ENCODE measurements at places on chromosomes 16 and 17.

DNA sequence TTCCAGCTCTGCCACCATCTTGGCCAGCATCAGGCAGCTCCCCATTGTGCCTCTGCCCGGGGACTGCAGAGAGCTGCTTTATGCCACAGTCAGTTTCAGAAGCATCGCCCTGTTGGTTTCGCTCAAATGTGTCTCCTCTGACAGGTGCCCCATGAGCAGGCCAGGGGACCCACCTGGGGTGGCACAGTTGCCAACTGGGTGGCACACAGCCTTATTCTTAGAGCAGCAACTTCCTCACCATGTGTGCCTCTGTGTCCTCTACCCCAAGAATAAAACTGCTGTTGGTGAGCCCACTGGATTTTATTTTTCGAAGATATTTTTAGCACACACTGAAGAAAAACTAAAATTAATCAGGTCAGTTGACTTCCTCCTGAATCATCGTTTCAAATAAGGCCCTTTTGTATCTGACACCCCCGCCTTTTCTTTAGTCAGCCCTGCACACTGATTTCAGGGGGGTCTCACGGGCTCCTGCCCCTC is 44.9 kb upstream of the CACNG5 start:
- DNase-seq: no peak

DNA sequence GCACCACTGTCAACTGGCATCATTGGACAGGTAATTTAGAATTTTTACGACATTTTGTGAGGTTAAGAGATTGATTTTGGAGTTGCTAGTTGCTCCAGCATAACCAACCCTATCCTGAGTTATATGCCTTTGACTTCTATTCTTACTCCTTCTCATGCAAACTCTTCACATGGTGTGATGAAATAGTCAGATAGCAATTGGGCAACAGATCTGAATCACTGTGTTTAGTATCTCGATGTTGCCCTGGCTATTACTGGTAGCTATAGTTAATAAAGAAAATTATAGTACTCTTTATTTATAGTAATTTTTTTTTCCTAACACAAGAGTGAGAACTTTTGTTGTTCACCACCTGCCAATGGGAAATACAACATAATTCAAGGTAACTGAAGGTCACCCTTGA is 494.8 kb upstream of the TOM1L1 start:
- DNase-seq: no peak

GRCh38 chr16:6428861-6429260 is 903.8 kb upstream of the RBFOX1 start:
- no peak for DNase-seq

- no peak for DNase-seq
Observed at GRCh38 chr16:51577621-51578303, 426.7 kb upstream of the SALL1 start.

DNA sequence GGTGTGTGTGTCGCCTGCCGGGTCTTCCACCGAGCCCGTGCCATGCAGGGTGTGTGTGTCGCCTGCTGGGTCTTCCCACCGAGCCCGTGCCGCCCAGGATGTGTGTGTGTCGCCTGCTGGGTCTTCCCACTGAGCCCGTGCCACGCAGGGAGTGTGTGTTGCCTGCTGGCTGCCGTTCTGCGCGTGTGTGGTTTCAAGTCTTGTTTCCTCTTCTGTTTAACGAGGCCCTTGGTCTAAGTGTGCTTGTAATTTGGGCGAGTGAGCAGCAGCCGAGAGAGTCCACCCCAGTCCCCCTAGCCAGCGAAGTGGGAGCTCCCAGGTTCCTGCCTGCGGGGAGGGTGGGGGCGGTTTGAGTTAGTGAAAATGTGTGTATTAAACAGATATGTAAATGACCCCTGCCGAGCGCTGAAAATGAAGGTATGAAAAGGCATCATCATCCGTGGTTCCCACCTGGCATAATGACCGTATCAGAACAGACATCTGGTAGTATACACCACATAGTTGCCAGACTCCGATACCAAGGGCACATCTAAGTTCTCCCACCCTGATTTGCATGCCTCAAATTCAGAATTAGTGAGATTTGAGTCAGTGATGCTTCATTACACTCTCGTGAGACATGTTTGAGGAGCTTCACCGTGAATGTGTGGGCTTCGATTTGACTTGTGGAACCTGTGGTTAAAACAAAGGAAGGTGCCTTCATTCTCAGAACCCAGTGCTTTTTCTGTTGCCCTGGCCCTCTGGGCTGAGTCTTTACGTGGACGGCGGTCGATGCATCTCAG is 114.5 kb upstream of the CHMP6 start:
- DNase-seq: no peak

DNA sequence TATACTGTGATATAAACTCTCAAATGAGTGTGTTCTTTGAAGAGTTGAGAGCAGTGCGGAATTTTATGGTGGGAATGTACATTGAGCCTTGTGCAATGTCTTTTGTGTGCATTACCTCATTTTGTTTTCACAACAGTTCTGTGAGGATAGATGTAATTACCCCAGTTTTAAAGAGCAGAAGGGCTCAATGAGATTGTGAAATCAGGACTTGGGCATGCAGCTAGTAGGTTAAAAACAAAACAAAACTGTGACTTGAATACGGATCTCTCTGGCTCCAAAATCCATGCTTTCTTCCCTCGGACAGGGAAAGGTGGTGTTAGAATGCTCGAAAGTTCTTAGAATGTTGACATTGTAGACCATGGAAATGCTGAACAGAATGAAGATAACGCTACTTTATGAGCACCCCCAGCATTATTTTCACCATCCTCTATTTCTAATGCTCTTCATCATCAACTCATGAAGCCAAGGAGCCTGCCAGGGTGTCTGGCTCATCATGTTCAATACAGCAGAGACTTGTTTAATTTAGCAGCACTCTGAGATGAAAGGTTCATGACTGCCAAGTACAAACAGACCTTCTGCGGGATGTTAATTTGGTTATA is 17.1 kb downstream of the MRTFB start:
- no peak for DNase-seq

DNA sequence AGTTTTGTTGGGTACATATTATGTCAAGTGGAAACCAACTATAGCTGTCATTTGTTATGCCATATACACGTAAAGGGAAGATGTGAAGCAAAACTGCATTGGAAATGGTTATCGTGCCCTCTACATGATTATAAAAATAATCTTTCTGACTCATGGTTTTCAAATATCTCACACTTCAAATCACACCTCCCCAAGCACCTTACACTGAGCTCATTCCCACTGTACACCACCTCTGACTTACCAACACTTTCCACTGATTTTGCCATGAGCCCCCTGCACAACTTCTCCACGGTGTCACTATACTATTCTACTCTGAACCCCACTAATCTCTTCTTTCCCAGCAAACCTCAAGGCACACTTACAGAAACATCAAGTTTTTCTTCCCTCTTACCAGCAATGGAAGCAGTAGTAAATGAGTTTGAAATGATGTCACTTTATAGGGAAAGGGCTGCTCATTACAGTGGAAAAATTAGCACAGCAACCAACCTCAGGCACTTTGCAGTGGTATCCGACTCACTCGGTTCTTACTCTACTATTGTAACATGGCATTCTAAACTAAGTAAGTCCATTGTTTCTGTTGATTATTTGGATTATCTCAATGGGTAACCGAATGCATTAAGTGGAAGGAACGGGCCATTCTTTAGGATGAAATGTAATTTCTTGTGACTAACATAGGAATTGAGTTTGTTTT is 18.7 kb downstream of the ZNF821 start:
- DNase-seq: no peak

DNA sequence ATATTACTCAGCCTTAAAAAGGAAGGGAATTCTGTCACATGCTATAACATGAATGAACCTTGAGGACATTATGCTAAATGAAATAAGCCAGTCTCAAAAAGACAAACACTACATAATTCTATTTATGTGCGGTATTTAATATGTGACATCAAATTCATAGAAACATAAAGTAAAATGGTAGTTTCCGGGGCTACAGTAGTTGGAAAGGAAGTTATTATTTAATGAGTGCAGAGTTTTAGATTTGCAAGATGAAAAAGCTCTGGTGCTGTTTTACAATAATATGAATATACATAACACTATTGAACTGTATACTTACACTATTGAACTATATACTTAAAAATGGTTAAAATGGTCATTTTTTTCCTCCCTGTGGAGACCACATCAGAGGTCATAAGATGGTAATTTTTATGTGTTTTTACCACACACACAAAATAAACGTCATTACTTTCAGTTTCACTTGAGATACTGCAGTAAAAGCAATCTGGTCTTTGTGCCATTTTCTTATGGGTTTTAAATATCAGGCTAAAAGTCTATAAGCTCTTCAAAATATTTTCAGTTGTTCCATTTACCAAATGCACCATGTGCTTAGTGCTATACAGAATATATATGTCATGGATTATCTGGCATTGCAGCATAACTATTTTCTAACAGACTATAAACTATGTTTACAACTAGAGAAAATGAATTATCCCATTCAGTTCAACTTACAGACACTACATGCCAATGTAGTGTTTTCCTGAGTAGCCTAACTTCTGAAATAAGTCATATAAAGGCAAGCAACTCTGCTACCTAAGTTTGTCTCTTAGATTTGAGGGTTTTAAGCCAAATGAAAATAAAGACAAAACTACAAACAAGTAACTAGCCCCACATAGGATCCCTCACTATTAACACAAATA is 90.9 kb downstream of the SPAG9 start:
- DNase-seq: no peak

DNA sequence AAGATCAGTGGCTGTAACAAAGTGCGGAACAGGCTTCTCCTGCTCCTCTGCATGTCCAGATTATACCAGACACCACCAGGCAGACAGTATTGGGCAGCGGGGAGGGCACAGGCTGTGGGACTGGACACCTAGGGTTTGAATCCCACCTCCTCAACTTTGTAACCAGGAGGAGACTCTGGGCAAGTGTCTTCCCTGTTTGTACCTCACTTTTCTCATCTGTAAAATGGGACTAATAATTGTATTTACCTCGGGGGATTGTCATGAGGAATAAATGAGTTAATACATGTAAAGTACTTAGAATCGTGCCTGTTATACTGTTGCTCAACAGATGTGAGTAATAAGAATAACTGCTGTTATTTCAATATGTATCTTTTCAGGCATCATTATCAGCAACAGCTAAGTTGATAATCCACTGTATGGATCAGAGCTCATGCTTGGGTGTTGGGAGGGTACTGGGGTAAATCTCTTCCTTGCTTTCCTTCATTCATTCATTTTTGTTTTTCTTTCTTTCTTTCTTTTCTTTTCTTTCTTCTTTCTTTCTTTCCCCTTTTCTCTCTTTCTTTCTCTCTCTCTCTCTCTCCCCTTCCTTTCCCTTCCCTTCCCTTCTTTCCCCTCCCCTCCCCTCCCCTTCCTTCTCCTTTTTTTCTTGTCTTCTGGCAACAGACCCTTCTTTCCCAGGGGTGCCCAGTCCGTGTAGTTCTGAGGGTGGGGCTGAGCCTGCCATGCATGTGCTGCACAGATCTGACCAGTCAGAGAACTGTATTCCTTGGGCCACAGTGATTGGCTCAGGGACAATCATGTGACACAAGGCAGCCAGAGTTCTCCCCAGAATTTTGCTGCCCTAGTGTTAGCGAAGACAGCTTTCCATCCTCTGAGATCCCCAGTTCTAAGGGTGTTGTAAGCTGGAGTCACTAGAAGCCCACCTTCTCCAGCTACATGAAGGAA is 25.3 kb upstream of the BRD7 start:
- no peak for DNase-seq

DNA sequence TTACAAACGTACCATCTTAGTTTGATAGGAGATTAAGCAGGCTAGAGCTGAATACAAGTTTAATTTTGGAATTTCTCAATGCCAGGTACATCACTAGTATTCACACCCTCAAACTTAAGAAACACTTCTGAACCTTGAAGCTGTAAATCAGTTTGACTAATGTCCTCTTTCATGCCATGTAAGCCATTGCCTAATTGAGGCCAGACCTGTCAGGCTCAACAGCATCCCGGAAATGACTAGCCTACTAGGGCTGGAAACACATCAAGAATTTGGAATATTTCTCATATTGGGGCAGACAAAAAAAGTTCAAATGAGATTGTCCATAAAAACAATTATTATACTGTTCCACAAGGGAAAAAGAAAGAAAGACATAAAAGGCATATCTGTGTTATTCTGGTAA is 1.7 kb downstream of the USP32 start:
- peak; percentile 85 for DNase-seq

GRCh38 chr16:52073024-52073423 is 473.9 kb downstream of the TOX3 start:
- DNase-seq: no peak

GRCh38 chr17:59621771-59622170 is 2.1 kb downstream of the CLTC start:
- no peak for DNase-seq

- no peak for DNase-seq
Observed at GRCh38 chr16:85607321-85607765, 5.8 kb upstream of the GSE1 start.

GRCh38 chr16:21685034-21685455 is 21.3 kb downstream of the OTOA start:
- peak; percentile 5 for DNase-seq

- DNase-seq: no peak
Observed at GRCh38 chr16:80375973-80376372, 164.8 kb upstream of the DYNLRB2 start.

DNA sequence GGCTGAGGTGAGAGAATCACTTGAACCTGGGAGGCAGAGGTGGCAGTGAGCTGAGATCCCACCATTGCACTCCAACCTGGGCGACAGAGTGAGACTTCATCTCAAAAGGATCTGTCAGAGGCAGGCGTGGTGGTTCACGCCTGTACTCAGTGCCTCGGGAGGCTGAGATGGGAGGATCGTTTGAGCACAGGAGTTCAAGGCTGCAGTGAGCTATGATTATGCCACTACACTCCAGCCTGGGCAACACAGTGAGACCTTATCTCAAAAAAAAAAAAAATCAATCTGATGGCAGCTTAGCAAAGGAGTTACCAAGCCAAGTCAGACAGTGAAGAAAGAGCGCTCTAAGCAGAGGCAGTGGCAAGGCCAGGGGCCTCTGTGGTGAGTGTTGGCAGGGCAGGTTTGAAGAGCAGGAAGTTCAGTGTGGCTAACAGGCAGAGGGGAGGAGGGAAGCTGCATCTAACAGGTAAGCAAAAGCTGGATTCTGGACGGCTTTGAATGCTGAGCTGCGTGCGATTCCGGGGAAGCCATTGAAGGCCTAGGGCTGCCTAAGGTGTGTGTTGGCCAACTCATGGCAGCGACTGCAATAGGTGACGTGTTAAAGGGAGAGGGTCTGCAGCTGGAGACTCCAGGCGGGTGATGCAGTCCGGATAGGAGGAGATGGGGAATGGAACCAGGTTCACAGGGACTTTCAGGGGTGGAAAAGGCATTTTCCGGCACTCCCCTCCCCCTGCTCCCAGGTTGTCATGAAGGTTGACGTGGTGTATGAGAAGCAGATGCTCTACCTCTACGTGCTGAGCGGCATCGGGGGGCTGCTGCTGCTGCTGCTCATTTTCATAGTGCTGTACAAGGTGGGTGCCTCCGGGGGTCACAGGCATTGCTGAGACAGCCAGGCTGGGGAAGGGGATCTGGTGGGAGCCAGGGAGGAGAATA is 7.0 kb downstream of the ZNF768 start:
- DNase-seq: no peak

All from NCI-H226 (cell line).